ENCODE measurements at places on chromosomes 3 and 15.

- DNase-seq, result no peak
Measured at GRCh38 chr15:64742385-64742784, 33.0 kb downstream of the RBPMS2 start.

- no peak for DNase-seq
Measured at GRCh38 chr15:63997715-63998442, 48.4 kb downstream of the DAPK2 start.

DNA sequence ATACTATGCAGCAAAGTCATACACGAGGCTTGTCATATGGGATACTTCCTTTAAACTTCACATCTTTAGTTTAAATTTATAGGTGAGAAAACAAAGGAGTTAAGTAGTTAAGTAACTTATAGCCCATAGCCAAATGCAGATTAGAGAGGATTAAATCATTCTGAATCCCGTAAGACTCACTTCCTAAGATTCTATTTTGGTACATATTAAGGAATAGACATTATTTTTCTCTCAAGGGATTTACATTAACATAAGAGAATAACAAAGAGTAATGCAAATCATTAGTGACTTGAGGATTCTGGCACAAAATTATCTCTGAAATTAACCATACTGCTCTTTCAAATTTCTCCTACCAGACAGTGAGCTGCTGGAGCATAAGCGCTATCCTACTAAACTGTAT is 747.4 kb upstream of the ARPP21 start:
- DNase-seq, result no peak

GRCh38 chr3:112602217-112602838 is 38.6 kb downstream of the CCDC80 start:
- DNase-seq, result no peak
